ENCODE measurements at places on chromosomes 3 and 15. TPM values are rescaled to one million over a fixed set of nuclear protein-coding genes. Genes with fewer than 3 reads are reported as not detected.

Gene GOLGA8S
- total RNA-seq = 0.38 TPM

Gene CCDC9B
- total RNA-seq = 2.0 TPM

Gene XCR1
- not detected for total RNA-seq

DNA sequence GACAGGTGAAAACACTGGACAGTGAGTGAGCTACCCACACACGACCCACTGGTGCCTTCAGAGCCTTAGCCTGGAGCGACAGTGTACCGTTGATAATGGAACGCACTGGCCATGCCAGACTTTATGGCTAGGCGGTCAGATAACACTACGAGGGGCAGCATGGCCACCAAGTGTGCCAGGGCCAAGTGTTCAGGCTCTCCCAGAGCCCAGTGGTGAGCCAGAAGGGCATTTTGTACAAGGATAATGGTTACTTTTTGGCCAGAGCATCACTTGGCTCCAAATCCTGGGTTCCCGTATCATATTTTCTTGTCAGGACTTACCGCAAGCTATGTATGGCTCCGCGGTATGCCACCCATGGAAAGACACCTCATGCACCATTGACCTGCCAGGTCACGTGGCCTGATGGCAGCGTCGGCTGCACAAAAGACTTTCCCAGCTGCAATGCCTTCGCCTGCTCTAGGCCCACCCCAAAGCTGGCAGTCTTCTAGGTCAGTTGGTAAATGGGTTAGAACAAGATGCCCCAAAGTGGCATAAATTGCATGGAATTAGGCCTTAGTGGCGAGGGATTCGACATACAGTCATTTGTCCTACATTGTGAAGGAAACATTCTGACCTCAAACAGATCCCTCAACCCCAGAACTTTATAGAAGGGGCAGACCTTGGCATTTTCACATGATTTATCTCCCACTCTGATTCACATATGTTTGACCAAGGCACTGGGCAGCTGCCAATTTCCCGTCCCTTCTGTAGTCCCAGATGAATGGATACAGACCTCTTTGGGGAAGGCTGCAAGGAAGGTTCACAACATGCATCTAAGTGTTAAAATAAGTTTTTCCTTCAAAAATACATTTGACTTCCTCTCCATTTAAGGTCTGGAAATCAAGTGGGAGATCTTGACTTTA is 12.2 kb upstream of the SLC28A1 start:
- no peak for DNase-seq

DNA sequence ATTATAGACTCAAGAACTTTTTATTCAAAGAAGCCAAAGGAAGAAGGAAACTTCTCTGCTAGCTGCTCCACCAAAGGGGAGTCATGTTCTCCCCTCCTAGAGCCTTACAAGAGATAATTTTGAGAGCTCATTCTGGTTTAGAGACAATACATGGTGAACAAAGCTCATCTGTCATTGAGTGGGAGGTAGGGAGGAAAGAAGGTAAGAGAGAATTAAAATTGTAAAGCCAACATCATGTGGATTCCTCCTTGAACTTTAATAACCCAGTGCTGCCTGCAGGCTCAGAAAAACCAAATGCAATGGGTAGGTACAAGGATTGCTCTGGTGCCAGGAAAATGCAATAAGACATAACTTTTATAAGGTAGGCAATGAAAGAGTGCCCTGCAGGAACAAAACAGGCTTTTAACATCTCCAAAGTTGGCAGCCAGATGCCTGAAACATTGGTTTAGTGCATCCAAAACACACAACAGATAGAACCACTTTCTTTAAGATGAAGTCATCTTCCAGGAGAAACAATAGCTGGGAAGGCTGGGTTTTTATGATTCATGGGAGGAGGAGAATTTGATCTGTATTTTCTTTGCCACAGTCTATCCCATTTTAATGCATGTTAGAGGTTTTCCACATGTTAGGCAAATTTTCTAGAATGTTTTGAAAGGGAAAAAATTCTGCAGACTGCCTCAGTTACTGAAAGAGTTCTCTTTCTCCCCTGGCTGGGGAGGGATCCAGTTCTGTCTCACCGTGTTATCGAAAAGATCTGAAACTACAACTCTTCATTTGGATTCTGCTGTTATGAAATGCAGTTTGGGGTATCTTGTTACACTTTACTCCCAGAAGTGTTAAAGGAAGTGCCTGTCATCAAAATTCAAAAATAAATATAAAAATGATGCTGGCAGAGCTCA is 11.3 kb upstream of the ARHGEF3 start:
- DNase-seq = no peak

GRCh38 chr3:195319060-195319459 is 48.1 kb upstream of the XXYLT1 start:
- DNase-seq = no peak

GRCh38 chr3:101725194-101725889 is 928 bp downstream of the CEP97 start:
- peak; percentile 56 for DNase-seq

- no peak for DNase-seq
These were observed 31.6 kb upstream of the ACP3 start for GRCh38 chr3:132285620-132285945.

DNA sequence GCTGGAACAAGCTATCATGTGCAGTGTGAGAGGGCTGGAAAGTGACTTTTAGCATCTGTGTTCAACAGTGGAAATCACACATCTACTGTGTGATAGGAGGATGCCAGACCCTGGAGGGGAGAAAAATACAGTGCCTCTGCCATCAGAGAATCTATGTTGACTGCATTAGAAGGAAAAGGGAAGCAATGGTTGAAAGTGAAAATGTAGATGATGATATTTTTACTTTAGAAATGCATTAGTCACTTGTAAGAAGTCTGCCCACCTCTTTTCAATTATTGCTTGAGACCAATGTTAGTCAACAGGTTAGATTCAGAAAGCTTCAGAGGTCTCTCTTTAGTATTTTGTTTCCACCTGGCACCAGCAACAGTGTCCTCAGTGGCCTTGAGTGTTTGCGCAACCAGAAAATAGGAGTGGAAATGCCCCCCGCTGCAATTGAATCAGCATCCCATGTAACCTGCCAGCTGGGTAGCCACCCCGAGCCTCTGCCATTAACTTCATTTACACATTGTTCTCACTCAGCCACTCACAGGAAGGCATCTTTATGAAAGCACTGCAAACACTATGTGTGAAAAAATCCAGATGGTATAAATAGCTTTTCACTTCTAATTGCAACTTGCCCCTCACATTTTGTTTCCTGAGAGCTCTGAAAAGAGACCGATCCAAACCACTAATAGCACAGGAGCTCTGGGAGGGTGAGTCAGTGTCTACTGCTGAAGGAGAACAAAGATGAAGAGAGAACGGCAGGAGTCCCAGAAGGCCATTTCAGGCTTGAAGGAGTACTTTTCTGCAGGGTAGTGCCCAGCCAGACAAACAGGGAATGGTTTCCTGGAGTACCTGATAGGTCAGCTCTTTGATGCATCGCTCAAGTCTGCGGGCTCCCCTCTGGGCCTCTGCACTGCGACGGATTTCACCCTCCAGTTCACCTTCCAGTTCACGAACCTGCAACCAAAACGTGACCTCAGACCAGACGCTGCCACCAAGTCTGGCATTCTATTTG is 92.1 kb downstream of the HHLA2 start:
- no peak for DNase-seq

DNA sequence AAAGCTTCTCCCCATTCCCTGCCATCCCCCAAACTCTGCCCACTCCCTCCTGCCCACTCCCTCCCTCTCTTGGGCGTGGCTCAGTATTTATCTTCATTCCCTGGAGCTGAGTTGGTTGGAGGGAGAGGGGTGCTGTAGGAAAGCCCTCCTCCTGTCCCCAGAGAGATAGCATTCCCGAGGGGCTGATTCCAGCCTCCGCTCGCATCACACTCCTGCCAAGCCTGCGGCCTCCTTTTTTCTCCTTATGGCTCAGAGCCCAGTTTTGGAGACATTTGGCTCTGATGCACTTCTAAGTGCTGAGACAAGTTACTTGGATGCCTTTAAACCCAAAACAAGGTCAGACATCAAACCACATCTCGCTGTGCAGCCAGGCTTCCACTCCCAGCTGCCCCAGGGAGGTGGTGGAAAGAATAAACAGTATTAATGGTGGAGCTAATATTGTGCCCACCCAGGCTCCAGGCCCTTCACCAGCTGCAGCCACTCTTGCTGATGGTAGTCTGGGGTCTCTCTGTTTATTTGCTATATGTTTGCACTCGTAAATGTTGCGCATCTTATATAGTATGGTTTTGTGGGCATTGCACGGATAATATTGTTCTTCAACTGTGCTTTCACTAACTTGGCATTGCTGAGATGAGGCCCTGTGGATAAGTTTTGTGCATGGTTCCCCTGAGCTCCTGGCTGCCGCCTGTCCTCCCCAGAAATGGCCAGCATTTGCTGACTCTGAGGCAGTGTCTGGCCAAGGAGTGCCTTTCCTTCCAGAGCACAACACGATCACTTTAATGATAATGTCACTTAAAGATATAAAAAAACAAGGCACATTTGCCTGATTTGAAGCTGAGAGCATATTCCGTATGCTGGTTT is 157.2 kb downstream of the LRRC28 start:
- no peak for DNase-seq

DNA sequence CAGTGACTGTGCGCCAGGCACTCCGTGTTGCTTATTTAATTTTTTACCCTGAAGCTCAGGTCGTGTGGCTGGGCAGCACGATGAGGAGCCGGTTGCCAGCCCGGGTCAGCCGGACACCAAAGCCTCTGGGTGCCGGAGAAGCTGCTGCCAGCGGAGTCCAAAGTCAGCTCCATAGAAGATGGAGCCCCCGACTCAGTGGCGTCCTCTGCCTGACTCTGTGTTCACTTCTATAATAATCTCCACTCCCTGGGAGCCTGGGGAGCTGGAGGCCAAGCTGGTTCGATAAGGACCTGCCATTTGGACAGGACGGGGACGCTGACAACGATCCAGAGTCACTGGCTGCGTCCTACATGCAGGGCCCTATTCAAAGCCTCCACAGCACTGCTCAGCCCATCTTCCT is 78.6 kb downstream of the VGLL4 start:
- DNase-seq = no peak

DNA sequence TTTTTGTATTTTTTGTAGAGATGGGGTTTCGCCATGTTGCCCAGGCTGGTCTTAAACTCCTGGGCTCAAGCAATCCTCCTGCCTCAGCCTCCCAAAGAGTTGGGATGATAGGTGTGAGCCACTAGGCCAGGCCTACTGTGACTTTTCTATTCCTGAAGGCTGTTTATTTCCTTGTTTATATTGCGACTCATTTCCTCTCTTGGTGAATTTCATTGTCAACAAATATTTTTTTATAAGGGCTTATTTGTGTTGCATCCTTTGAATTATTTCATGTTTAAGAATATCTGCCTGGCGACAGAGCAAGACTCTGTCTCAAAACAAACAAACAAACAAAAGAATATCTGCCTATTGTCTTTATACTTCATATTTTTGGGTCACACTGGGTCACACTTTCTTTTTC is 29.4 kb upstream of the MCCC1 start:
- no peak for DNase-seq

DNA sequence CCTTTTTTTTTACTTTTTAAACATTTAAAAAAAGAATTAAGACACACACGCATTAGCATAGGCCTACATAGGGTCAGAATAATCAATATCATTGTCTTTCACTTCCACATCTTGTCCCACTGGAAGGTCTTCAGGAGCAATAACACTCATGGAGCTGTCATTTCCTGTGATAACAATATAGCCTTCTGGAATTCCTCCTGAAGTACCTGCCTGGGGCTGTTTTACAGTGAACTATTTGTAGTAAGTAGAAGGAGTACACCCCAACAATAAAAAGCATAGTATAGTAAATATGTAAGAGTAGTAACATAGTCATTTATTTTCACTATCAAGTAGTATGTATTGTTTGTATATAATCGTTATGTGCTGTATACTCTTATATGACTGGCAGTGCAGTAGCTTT is 19.5 kb upstream of the CLDN18 start:
- DNase-seq = no peak

DNA sequence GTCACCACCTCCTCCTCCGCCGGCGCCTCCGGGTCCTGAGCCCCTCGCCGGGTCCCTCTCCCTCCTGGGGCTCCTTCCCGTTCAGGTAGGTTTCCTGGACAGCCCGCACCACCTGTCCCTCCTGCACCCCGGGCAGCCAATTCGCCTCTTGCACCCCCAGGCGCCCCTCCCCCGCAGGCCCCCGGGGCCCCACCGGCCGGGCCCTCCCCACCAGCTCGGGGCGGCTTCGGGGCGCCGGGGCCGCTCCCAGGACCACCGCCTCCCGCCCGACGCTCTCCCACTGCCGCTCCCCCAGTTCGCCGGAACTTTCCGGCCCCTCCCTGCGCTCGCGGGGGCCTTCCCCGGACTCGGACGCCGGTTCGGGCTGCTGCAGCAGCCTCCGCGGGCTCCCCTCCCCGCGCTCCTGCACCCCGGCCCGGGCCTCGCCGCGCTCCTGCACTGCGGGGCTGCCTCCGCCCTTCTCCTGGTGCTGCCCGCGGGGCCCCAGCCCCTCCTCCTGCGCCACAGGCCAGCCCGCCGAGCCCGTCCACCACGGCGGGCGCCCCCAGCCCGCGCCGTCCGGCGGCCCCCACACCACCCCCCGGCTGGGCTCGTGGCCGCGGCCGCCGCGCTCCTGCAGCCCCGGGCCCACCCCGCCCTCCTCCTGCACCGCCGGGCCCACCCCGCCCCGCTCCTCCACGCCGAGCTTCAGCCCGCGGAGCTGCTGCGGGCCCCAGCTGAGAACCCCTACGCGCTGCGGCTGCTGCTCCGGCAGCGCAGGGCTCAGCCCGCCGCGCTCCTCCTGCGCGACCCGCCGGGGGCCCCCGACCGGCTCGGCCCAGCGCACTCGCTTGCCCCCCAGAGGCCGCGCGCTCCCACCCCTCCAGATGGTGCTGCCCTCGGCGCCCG is 587 bp upstream of the TNK2 start:
- DNase-seq = peak; percentile 48

DNA sequence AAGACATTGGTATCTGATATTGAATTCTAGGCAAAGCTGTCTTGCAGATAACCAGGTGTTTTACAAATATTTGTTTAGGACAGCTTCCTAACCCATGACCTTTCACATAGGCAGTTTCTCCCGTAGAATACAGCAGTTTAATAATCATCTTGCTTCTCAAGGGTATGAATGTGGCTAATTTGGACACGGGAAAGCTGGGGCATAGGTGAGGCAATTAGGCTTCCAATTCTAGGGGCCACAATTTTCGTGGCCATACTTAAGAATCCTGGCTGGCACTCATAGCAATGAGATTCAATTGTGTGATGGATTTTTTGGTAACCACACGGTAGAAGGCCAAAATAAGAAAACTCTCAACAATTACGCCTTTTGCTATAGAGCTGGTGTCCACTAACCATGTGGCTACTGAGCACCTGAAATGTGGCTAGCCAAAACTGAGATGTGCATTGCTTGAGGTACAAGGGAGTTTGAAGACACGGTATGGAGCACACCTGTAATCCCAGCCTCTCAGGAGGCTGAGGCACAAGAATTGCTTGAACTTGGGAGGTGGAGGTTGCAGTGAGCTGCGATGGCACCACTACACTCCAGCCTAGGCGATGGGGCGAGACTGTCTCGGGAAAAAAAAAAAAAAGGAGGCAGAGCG is 34.4 kb downstream of the TFRC start:
- DNase-seq = no peak

DNA sequence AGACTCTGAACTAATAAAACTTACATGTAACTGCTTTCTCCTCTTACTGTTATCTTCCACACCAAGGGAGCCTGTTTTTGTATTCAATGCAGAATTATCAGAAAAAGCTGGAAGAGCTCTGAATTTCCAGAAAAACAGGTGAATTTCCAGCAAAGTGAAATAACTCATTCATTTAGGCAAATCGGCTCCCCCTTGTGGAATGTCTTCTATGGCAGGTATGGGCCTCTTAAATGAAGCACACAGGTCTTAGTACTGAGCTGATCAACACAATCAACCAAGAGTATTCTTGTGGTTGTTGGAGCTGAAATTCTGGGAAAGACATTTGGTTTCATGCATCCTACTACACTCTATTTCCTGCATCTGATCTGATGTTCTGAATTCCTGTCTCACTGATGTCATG is 31.0 kb upstream of the PTPRG start:
- DNase-seq = no peak
